ENCODE measurements at places on chromosomes 1 and 21.

- DNase-seq, result no peak
Observed at GRCh38 chr21:46202592-46203202, 18.4 kb upstream of the SPATC1L start.

DNA sequence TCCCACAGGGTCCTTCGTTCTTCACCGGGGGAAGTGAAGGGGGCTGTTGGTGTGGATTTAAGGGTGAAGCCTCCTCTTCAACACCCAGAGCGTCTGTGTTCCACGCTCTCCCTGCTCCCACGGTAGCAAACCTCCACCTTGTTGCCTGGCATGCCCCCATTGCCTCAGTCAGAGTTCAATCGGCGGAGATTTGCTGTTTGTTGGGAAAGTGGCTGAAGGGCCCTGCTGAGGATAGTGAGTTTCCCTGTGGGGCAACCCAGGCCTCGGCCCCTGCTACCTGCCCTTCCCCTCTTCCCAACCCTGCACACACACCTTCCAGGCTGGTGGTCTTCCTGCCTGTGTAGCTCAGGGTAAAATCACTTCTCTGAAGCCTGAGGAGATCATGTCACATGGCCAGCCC lies 60.5 kb downstream of the TOR1AIP2 start:
- no peak for DNase-seq

DNA sequence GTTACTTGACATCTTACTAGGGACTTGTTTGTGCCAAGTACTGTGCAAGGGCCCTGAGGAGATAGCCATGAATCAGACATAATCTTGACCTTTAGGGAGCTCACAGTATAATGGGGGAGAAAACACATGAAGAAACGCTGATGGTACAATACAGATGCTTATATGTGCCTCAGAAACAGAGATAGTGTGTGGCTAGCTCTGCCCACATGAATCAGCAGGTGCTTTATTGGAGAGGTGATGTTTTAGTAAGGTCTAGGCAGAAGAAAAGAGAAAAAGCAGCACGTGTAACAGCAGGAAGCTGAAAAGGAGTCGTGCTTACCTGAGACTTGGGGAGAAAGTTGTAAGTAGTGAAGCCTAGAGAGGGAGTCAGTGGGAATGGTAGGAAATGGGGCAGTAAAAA lies 60.6 kb upstream of the LMO4 start:
- DNase-seq, result no peak

DNA sequence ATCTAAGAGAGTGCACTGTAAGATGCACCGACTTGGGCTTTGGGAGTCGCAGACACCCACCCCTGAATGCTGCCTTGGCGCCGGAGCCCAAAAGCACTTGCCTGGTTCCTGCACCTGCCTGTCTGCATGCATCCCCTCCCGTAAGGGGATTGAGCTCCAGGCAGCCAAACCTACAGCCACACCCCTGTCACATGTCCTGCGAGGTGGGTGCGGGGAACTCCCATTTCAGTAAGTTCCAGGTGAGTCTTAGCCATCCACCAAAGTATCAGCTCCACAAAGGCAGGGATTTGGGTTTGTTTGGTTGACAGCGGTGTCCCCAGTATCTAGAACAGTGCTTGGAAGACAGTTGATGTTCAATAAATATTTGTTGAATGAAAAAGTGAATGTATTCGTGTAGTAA lies 31.5 kb upstream of the MAP10 start:
- DNase-seq, result no peak

DNA sequence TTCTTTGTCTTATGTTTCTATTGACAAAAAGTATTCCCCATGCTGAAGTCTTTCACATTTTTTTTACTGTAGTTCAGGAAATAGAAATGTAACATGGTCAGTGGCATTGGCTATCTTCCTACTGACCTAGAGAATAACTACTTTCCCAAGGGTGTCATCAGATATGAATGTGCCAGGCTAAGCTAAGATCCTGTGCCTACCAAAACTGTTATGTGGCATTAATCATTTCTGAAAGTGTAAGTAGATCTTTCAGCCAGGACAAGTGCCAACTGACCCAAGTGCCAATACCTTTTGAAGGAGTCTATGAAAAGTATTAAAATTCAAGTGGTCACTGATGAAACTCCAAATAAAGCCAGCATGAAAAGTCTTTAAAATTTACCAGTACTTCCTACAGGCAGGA lies 165.3 kb downstream of the TNFSF18 start:
- no peak for DNase-seq

DNA sequence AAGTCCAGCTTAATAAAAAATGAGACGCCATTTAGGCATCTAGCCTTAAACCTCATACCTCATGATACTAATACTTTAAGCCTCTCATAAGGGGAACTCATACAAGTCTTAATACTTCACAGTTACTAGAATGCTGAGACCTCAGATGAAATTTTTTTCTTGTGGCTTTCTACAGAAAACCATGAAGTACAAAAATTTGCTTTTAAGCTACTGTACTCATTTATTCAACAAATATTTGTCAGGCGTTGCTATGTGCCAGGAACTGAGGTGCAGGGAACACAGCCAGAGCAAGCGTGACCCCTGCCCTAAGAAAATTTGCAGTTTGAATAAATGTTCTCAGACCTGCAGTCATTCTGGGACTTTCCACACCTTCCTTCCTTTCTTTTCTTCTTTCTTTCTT lies 150.6 kb downstream of the MRPL39 start:
- peak; percentile 65 for DNase-seq

DNA sequence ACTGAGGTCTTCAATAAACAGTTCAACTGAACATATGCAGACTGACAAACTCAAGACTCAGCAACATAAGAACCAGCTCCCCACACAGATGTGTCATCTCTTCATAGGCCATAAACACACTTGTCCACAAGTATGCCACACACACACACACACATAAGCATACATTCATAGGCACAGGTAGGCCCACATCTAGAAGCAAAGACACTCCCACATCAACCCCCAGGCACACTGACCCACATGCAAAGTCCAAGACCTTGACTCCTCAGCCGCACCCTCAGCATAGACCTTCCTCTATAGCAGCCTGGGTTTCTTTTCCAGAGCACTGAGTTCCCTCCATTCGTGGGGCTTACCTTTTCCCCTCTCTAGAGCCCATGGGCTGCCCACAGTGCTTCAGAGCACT lies 1.4 kb downstream of the LAD1 start:
- DNase-seq, result no peak

DNA sequence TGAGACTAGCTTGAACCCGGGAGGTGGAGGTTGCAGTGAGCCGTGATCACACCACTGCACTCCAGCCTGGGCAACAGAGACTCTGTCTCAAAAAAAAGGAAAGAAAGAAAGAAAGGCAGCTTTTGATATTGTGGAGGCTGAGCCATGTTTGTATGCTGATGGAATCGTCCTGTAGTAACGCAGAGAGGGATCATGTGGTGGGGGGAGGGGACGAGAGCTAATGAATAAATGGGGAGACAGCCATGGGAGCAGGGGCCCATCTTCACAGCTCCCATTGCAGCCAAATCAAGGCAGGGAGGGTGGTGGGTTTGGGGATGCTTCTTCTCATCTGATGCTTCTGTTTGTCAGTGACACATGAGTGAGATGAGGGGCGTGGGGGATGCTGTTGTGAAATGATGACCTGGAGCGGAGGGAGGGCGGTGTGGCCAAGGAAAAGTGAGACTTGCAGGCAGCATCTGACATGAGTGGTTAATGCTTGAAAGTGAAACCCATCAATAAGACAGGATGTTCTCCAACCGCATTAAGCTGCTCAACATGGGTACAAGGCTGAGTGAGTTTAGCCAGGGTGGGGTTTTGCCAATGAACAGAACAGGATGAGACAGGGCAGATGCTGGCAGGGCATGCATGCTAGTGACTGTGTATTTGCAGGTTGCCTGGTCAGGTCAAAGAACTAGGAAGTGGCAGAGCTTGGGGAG lies 16.7 kb downstream of the SPATA21 start:
- DNase-seq, result peak; percentile 73

- no peak for DNase-seq
Observed at GRCh38 chr1:203096566-203096965, 10.8 kb upstream of the MYOG start.

DNA sequence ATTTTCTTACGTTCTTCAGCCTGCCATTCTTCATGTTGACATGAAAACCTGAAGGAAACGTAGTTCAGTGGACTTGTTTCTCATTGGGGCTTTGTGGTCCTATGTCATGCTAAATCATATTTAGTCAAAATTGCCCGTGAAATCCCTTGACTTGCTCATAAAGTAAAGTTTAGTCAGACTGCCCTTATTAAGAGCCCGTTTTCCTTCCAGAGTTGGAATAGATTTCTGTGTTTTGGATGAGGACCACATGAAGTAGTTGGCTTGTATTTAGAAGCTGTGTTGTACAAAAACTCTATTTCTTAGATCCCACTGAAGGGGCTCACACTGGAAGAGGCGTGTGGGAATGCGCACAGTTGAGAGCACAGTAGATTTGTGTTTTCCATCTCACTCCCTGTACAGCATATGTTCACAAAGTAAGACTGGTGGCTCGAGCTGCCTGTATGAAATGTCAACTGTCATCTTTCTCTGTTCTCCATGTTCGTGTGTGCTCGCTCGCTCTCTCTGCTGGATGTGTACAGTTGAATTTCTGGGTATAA lies 42.4 kb downstream of the CAMTA1 start:
- DNase-seq, result no peak

- DNase-seq, result no peak
Observed at GRCh38 chr1:150627826-150628410, 1.5 kb downstream of the ENSA start.

DNA sequence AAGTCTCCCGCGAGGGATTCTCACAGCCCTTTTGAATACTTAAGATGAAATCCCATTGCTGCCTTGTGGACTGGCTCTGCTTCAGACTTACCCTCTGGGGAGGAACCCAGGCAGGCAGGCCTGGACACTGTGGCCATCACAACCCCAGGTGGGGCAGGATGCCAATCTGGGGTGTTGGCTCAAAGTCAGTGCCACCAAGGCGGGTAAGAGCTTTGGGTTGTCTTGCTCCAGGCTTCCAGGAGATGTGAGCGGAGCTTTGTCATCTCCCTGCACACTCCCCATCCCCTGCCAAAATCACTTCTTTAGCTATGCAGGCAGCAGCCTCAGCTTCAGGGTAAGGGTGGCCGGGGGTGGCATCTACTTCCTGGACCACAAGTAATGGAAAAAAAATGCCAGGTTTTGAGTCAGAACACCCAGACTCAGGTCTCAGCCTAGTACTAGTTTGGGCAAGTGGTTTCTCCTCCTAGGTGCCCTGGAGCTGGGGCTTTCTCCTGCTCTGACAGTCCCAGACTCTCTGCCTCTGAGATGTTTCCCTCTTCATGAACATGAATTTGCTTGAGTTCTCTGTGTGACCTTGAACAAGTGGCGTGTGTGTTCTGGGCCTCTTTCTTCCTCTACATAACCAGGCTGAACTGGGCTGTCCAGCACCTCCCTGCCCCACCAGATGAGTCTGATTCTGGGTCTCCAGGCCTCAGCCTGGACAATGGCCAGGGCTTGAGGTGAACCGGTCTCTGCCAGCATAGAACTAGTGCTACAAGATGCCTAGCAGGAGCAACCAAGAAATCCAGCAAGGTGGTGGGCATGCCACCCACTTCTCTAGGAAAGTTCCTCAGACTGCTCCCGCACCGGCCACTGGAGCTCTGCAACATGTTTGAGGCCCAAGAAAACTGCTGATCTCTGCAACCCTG lies 65.4 kb downstream of the VWA5B1 start:
- DNase-seq, result no peak
